ENCODE measurements at places on chromosomes 6 and 20.

DNA sequence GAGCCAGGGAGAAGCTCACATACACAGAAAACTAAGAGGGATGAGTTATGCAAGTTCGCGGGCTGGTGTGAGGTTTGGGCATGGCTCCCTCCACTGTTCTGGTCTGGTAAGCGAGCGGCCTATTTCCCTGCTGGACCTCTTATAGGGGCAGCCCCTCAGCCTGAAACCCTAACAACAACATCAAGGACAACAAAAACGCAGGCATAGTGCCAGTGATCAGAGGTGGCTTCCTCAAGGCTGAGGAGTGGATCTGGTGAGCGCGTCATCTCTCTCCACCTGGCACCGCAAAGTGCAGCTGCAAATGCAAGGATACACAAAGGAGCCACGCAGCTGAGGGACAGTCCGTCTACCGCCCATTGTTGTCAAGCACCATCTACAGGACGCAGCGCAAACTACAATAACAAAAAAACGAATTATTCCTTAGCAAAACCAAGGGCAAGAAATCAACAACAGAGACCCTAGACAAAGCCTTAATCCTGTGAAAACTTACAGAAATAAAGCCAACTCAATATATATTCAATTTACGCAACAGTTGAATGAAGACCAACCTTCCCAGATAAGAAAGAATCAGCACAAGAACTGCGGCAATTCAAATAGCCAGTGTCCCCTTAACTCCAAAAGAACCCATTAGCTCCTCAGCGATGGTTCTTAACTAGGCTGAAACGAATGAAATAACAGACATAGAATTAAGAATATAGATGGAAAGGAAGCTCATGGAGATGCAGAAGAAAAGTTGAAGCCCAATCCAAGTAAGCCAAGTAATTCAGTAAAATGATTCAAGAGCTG is 9.2 kb upstream of the DEFB110 start:
- no peaks in the 10 kb centered on the region for H3K27me3 ChIP-seq
- no peaks in the 10 kb centered on the region for H3K36me3 ChIP-seq
- H3K4me1 ChIP-seq: no peaks in the 10 kb centered on the region

DNA sequence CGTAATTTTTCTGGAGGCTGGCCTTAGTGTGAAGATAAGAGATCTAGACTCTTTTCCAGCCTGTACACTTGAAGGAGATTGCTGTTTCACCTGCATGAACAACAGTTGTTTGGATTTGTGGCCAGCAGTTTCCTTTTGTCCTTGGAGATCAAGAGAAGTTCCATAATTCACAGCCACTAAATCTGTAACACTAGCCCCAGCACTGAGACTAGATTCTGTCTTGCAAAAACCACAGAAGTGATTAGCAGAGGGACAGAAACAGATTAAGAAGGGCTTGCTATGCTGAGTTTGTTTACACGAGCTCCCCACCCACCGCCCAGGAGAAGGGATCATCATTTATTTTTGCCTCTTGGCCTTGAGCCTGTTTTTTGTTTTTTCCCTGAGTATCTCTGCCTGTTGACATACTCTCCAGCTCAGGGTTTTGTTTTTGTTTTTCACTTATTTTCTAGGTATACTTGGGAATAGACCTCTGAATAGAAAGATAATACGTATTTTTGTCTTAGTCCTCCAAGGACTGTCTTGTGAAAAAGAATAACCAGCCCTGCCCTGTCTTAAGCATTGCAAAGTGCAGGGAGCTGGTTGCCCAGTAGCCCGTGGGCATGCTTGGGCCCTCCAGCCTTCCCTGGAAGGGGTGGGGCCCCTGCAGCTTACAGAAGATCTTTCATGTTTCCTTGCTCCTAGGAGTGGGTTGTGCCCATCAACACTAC is 93.1 kb upstream of the SOX4 start:
- no peak for ATAC-seq
- H3K4me1 ChIP-seq: no peaks in the 10 kb centered on the region
- H3K36me3 ChIP-seq: no peaks in the 10 kb centered on the region
- H3K27ac ChIP-seq: no peak overlapping the region
- H3K4me3 ChIP-seq: no peak overlapping the region

DNA sequence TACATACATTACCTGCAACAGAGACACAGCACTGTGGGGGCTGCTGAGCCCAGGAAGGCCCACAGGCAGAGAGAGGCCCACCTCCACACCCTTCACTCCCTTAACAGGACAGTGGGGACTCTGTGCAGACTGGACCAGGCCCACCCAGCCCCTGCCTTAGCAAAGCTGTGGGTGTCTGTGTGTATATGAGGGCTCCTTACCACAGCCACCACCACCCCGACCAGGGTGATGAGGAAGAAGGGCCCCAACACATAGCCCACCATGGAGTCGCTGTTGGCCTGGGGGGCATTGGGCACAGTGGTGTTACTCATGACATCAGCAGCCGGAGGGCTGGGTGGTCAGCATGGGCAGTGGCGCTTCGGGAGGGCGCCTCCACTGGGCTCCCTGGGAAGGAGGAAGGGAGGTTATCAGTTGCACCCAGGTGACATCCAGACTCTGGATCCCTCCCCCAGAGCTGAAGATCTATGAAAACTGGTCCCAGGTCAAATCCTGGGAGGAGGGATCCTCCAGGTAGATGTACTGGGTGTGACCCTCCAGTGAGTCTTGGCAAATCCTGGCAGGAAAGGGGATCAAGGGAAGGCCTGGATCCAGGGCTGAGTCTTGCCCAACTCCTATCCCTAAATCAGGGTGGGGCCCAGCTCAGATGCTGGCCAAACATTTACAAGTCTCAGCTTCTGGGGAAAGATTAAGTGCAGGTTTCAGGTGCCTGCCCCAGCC is 1.2 kb downstream of the SMIM29 start:
- ATAC-seq: no peak
- H3K4me3 ChIP-seq: peak overlapping the region; percentile 92
- H3K27ac ChIP-seq: peak overlapping the region; percentile 86
- peaks cover 34% of the 10 kb centered on the region for H3K4me1 ChIP-seq
- peaks cover 44% of the 10 kb centered on the region for H3K36me3 ChIP-seq

DNA sequence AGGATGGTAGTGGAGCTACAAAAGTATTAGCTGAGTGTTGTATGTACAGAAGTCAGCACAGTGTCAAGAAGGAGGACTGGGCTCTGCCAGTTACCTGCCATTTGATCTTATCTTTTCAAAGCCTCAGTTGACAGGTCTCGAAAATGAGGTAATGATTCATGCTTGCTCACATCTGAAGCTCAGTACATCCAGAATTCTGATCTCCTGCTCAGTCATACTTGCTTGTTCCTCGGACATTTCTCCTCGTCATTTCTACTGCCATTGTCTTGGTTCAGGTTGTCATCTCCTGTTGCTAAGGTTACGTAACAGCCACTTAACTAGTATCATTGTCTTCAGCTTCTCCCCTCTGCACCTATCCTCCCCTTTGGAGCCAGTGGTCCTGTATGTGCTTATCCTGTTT is 89.5 kb downstream of the SLX4IP start:
- no peak overlapping the region for H3K27ac ChIP-seq
- ATAC-seq: peak; percentile 76
- H3K4me3 ChIP-seq: no peak overlapping the region
- H3K27me3 ChIP-seq: no peaks in the 10 kb centered on the region
- peaks cover 16% of the 10 kb centered on the region for H3K4me1 ChIP-seq
- H3K36me3 ChIP-seq: peaks cover 7% of the 10 kb centered on the region

DNA sequence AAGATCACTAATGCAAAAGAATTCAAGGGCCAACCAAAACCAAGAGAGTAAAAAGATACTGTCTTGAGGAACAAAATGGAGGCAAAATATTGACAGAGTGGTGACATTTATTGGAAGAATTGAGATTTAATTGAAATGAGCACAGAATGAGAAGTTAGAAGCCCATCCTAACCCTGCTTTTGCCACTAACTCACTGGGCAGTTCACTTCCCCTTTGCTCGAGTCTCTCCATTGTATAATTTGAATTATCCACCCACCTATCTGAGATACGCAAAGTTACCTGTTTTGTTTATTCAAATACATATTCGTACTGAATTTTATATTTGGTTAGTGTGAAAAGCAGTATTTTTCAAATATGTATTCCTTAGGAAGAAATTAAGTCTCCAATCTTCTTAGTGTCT is 204.5 kb upstream of the PRDM1 start:
- no peaks in the 10 kb centered on the region for H3K36me3 ChIP-seq
- H3K27me3 ChIP-seq: peaks cover 20% of the 10 kb centered on the region
- no peak overlapping the region for H3K4me3 ChIP-seq
- ATAC-seq: no peak
- H3K27ac ChIP-seq: no peak overlapping the region

DNA sequence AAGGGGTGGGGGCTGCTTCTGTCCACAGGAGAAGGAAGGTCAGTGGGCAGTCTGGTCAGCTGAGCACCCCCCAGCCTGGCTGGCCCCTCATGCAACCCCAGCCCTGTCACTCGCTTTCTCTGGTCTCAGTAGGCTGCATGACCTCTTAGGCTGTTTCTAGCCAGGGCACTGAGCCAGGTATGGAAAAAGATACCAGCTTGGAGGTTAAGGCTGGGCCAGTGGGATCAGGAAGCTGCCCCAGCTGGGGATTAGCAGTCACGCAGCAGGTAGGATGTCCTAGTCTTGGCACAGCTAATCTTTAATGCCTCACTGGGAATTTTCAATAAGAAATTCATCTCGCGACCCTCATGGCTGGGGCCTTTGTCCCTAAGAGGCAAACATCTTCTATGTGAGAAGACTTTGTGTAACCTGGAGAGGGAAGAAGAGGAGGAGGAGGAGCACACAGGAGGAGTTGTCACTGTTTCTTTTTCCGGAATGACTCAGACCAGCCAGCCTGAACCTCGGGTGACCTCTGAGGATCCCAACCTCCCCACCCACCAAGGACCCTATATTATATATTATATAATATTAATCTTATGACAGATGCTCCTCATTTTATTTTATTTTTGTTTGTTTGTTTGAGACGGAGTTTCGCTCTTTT is 2.4 kb upstream of the BPIFA2 start:
- peaks cover 8% of the 10 kb centered on the region for H3K27me3 ChIP-seq
- no peak overlapping the region for H3K4me3 ChIP-seq
- ATAC-seq: no peak
- H3K27ac ChIP-seq: no peak overlapping the region
- H3K36me3 ChIP-seq: no peaks in the 10 kb centered on the region

- H3K4me1 ChIP-seq: peaks cover 9% of the 10 kb centered on the region
- no peaks in the 10 kb centered on the region for H3K36me3 ChIP-seq
- peaks cover 5% of the 10 kb centered on the region for H3K27me3 ChIP-seq
- H3K27ac ChIP-seq: peak overlapping the region; percentile 90
Observed at GRCh38 chr20:881051-881782, 34.9 kb downstream of the ANGPT4 start.

DNA sequence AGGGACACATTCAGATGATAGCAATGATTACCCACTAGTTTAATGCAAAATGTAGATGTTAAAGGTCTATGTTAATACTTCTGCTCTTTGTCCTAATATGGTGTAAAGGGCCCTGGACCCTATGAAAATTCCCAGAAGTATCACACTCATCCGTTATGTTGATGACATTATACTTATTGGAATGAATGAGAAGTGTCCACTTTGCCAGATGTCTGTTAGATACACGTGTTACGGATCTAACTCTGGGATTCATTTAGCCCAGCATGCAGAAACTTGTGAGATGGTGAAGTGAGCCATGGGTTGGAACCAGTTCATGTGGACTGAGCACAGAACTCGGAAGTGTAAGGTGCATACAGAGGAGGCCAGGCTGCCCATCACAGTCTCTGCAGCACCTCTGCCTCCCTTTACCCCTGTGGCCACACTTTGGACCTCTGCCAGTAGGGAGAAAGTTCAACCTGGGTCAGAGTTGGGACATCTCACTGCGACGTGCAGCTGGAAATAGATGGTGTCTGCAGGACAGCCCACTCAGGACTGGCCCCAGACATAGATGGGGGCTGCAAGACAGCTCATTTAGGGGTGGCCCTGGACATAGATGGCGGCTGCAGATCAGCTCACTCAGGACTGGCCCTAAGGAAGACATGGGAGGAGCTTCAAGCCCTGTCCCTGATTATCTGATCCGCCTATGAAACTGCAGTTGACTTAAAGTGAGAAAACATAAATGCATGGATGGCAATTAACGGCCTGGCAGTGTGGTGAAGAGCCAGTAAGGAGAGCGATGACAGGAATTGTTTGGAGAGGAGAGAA is 71.2 kb upstream of the THBS2 start:
- no peak overlapping the region for H3K27ac ChIP-seq
- H3K27me3 ChIP-seq: peaks cover 17% of the 10 kb centered on the region
- no peak overlapping the region for H3K4me3 ChIP-seq
- H3K4me1 ChIP-seq: no peaks in the 10 kb centered on the region

- no peaks in the 10 kb centered on the region for H3K36me3 ChIP-seq
- peaks cover 4% of the 10 kb centered on the region for H3K4me1 ChIP-seq
- H3K27me3 ChIP-seq: no peaks in the 10 kb centered on the region
Observed at GRCh38 chr6:43799551-43800297, 29.7 kb downstream of the VEGFA start.

DNA sequence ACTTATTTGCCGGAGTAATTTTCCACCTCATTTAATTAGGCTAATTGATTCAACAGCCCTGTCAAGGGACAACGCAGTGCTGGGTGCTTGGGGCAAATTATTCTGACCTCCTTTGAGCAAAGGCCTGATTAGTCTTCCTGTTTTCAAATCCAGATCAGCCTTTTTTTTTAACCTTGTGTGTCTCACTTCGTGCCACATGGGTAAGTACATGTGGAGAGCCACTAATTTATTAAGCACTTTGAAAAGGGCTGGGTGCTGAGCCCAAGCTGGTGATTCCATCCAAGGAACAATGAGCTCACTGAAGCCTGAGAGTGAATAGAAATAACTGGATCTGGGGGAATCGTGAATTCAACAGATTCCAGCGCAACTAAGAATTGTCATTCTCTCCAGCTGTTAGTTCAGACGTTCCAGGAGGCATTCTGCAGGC is 229.3 kb downstream of the CLIC5 start:
- no peak for ATAC-seq
- no peaks in the 10 kb centered on the region for H3K36me3 ChIP-seq
- H3K27me3 ChIP-seq: no peaks in the 10 kb centered on the region
- peaks cover 7% of the 10 kb centered on the region for H3K4me1 ChIP-seq
- H3K4me3 ChIP-seq: no peak overlapping the region
- H3K27ac ChIP-seq: no peak overlapping the region

DNA sequence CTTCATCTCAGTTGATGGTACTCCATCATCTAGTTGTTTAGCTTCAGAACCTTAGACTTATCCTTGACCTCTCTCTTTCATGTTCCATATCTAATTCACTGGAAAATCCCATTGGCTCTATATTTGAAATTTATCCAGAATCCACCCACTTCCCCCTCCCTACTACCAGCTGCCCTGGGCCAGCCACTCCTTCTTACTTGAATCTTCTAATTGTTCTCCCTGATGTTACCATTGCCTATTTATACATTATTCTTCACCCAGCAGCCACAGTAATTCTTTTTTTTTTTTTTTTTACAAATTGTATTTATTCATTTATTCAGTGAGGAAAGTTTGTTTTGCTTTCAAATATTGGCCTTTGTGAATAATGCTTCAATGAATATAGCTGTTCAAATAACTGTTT is 8.2 kb downstream of the SEC23B start:
- no peak for ATAC-seq
- H3K27ac ChIP-seq: no peak overlapping the region
- H3K4me1 ChIP-seq: peaks cover 9% of the 10 kb centered on the region
- H3K27me3 ChIP-seq: no peaks in the 10 kb centered on the region
- no peak overlapping the region for H3K4me3 ChIP-seq
- no peaks in the 10 kb centered on the region for H3K36me3 ChIP-seq
